NCI-H2081 treated with DMSO at 0.1 percent for 48 hours (cell line): ENCODE measurements at places on chromosomes 16 and 17.

- DNase-seq: no peak
These were observed 29.6 kb downstream of the XPO6 start for GRCh38 chr16:28182183-28182582.

DNA sequence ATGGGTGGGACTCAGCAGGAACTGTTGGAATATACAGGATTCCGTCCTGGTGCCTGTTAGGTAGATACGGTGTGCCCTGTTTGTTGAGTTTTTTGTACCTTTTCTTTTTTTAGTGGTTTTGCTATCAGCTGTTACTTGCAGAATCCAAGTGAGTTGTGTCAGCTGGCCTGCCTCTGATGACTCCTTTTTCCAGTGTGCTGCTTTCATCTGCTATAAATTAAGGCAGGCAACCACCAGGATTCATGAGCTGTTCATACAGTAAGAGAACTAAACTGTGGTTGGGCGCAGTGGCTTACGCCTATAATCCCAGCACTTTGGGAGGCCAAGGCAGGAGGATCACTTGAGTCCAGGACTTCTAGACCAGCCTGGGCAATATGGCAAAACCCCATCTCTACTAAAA, 79.9 kb downstream of the WNT3 start:
- no peak for DNase-seq

- DNase-seq: no peak
These were observed 132.6 kb downstream of the ZNF778 start for GRCh38 chr16:89349947-89350633.

- DNase-seq: no peak
These were observed 16.3 kb downstream of the ATAD5 start for GRCh38 chr17:30848021-30848420.

GRCh38 chr17:19768046-19768782, 20.1 kb upstream of the ALDH3A1 start:
- DNase-seq: no peak

DNA sequence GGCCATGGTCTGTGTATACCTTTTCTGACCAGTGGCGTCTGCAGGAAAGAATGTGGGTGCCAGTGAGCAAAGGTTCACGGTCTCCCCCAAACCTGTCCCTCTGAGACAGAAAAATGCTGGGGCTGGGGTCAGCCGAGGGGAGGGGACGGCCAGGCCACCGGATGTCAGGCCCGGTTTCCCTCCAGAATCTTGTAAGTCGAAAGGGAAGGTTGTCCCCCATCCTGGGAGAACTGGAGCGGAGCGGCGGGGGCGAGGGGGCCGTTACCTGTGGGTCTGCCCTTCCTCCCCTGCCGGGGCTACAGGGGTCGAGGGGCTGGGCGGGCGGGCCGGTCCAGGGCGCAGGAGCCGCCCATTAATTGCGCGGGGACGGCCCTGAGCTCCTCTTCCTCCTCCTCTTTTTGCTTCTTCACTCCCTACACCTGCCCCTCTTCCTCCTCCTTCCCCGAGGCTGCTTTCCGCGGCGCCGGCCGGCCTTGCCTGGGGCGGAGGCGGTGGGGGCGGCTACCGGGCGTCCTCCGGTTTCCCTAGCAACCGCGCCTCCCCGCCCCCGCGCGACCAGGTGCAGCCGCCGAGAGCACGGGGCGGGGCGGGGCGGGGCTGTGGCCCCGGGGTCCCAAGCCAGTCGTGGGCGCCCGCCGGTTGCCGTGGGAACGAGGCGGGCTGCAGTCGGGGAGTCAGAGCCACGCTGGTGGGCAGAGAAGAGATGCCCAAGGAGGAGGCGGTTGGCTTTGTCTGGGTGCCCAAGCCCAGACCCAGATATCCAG, at the start of gene MARCHF10:
Gene MARCHF10 (minus strand): TSS at position 503 of the 764 bp plus-strand sequence. CDS start 6,579 bp downstream, outside the sequence.
- DNase-seq: no peak

DNA sequence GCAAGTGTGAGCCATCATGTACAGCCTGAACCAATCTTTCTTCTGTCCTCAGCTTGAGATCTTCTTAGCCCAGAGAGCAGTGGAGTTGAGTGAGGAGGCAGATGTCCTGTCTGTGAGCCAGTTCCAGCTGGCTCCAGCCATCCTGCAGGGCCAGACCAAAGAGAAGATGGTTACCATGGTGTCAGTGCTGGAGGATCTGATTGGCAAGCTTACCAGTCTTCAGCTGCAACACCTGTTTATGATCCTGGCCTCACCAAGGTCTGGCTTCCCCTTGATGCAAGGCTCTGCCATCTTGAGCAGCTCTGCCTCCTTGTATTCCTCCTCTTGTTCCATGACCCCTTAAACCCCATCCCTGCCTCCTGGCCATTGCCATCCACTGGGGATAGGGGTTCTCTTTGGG, 9.6 kb downstream of the CDK5RAP3 start:
- DNase-seq: no peak

GRCh38 chr17:8016632-8017424, 14.4 kb downstream of the GUCY2D start:
- DNase-seq: no peak

DNA sequence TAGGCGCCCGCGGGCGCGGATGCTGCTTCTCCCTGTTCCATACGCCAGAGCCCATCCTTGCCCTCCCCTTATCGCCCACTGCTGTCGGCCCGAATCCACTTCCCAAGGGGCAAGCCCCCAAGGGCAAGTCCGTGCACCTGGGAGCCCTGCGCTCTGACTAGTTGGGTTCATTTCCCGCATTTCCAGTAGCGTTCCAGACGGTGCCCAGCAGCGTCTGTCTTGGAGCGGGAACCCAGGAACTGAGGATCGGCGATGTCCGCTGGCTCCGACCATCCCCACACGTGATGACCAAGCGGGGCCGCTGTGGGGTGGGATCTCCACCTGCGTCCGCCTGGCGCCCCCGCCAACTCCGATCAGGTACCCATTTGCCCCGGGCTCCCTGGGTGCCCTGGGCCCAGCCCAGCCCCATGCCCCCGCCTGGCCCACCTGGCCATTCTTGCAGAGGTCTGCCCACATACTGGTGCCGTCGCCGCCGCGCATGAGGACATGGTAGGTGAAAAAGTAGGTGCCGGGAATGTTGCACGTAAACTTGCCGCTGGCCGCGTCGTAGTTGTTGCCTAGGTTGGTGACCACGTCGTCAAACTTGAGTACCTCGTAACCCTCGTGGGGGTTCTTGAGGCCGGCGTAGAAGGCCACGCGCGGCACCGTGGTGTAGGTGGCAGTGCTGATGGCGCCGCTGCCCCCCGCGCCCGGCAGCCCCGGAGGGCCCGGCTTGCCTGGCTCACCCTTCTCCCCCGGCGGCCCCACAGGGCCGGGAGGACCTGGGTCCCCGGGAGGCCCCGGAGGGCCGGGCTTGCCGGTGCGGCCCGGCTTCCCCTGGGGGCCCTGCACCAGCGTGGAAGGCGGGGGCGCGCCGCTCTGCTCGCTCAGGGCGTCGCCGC, 837 bp downstream of the C1QL1 start:
- no peak for DNase-seq

DNA sequence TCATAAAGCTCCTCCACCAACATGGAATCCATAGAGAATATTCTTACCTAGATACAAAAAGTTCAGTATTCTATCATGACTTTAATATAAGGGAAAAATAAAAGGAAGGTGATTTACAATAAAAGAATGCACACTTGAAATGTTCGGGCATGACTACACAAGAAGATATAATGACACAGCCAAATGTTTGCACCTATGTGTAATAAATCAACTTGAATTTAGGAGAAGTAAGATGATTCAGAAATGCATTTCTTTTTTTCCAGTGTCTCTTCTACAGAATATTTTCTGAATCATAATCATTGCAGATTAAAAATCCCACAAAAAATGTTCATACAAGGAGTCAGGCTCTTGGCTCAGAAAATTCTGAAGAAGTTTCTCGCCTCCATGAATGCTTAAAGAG, 404.0 kb upstream of the HSBP1 start:
- DNase-seq: no peak

DNA sequence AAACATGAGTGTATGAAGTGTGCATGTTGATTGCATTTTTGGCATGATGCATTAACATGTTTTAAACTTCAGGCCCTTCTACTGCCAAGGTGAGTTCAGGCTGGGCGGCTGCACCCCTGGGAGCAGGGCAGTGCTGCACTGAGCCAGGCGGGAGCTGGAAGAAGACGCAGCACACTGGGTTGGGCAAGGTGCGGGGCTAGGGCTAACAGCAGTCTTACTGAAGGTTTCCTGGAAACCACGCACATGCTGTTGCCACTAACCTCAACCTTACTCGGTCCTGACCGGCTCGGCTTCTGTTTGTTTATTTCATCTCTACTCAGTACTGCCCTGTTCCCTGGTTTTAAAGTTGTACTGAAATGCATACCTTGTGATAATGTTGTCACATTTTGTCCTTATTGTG, 61.0 kb downstream of the MAP2K4 start:
- no peak for DNase-seq

GRCh38 chr16:87881324-87882200, 12.3 kb upstream of the SLC7A5 start:
- no peak for DNase-seq

GRCh38 chr16:84007965-84008364, 34.6 kb downstream of the SLC38A8 start:
- no peak for DNase-seq

- no peak for DNase-seq
These were observed 545.5 kb downstream of the TMEM114 start for GRCh38 chr16:8044796-8045195.

DNA sequence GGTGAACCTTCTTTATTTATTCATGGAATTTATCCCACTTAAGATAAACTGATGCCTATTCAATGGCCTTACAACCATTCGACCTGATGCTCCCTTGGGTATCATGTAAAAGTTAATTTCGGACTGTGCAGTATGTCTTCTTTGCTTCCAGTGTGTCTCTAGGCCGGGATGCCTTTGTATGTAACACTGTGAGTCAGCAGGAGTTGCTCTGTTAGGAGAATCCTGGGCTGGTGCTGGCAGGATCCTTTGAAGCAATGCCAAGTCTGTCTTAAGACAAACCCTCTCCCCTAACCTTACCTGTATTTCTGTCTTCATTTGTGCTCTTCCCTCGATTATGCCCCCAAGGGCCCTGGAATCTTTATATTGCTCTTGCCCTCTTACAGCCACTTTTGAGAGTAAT, 37.9 kb upstream of the ABCA8 start:
- DNase-seq: no peak

DNA sequence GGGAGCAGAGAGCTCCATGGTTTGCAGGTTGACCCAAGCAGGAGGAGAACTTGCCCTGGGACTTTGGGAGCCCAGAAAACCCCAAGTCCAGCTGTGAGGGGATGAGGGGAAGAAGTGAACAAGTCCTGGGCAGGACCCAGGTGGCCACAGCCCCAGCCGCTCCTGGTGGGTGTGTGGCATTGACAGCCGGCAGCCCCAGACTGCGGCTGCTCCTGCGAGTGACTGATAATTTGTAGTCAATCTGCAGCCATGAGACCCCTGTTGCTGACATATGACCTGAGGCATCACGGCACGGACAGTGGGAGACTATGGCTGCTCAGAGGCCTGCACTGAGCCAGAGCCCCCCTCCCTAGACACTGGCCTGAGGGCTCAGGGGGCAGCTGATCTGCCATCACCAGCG, 66.4 kb downstream of the PRMT7 start:
- DNase-seq: no peak

DNA sequence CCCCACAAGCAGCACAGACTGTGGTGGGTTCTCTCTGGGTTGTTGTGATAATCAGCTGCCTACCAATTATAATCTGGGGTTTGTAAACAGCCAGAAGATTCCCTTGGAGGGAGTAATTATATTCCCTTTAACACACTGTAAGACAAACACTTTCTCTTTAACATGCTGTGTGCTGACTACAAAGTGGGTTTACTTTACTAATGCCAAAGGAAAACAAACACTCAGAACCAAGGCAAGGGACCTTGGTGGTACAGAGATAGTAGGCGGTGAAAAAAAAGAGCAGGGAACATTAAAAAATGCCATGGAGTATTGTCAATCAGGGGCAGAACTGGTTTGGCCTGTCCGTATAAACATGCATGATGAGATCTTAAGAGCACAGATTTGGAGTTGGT, 3.0 kb upstream of the VAT1L start:
- no peak for DNase-seq

DNA sequence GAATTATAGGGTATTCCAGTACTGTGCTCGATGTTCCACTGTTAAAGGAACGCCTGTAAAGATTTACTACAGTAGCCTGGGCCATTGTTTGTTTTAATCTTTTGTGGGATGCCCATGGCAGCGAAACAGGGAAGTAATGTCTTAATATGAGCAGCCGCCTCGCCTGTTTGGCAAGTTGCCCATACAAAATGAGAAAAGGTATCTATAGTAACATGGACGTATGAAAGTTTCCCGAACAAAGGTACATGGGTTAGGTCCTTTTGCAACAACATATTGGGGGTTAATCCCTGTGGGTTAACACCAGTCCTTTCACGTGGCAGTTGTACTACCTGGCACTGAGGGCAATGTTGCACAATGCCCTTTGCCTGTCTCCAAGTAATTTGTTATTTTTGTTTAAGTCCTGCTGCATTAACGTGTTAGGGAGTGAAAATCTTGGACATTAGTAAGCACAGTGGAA, 21.1 kb upstream of the TMC5 start:
- peak; percentile 36 for DNase-seq

DNA sequence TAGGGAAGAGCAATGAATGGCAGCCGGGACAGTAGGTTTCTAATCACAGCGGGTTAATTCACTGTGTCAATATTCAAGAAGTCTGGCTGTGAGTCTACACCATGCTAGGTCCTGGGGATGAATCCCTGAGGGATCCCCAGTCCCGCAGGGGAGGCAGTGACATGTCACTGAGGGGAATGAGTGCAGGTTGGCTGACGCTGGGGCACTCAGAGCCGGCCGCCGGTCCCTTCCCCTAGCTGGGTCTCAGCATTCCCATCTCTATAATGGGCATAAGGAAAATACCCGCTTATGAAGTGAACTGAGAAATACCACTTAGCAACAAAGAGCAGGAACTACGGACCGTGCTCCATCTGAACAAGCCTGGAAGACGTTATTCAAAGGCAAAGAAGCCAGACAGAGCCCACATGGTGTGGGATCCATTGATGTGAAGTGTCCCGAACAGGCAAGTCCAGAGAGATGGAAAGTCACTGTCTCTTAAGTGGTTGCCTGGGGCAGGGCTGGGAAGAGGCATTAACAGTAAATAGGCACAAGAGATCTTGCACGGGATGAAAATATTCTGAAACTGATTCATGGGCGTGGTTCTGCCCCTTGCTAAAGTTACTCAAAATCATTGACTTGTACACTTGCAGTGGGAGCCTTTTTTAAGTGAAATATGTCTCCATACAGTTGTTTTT, 31.9 kb downstream of the PPL start:
- no peak for DNase-seq

DNA sequence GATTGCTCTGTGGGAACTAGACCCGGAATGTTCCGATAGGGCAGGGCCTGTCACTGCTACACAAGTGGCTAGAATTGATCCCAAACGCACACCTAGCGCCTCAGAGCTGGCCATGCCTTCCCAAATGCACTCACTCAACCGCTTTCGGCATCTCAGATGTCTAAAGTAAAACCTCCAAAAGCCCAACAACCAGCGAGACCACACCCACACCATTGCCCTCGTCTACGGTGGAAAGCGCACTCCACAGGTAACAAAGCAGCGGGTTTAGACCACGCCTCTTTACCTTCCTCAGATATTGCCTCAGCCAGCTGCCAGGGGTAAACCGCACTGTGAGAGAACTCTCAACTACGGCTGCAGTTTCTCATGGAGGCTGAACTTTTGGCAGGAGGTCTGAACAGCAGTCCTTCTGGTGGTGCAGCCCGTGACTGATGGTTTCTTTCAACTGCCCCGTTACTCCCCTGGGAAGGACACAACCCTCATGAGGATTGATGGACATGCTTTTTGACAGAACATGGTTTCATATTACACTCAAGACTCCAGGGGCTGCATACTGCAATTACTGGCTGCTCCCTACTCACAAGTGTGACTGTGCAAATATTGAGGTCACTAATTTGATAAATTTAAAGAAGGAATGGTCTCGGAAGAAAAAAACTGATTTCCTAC, 34.5 kb downstream of the USP7 start:
- DNase-seq: no peak

- DNase-seq: no peak
These were observed 18.8 kb downstream of the SRP68 start for GRCh38 chr17:76053246-76054111.
